Smooth muscle cell of the brain vasculature (primary cell): ENCODE measurements at places on chromosomes 13 and 19.

- no peak for DNase-seq
Measured at GRCh38 chr13:65057986-65058385, 2172.2 kb downstream of the PCDH9 start.

DNA sequence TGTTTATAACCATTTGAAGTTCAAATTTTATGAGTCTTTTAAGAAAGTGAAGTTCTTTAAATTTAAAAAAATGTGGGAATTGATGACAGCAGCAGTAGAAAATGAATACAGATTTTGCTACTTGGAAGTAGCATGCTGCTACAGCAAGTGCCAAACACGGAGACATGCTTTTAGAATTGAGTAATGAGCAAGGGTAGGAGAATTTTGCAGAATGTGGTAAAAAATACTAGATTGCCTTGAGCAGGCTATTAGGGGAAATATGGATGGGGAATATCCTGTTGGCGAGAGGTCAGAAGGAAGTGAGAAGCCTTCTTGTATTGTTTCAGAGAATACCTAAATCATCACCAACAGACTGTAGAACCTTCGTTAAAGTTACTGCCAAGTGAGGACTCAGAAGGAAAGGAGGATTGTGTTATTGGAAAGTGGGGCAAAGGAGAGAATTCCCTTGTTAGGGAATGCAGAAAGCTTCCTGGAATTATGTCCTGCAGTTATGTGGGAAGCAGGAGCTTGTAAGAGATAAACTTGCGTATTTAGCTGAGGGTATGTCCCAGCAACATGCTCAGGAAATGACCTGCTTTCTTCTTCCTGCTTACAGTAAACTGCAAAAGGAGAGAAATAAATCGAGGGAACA is 32.4 kb upstream of the OXGR1 start:
- no peak for DNase-seq

GRCh38 chr19:21698215-21698614 is 69.2 kb downstream of the ZNF100 start:
- no peak for DNase-seq

- DNase-seq: no peak
Measured at GRCh38 chr13:40420160-40420740, 246.2 kb downstream of the FOXO1 start.

DNA sequence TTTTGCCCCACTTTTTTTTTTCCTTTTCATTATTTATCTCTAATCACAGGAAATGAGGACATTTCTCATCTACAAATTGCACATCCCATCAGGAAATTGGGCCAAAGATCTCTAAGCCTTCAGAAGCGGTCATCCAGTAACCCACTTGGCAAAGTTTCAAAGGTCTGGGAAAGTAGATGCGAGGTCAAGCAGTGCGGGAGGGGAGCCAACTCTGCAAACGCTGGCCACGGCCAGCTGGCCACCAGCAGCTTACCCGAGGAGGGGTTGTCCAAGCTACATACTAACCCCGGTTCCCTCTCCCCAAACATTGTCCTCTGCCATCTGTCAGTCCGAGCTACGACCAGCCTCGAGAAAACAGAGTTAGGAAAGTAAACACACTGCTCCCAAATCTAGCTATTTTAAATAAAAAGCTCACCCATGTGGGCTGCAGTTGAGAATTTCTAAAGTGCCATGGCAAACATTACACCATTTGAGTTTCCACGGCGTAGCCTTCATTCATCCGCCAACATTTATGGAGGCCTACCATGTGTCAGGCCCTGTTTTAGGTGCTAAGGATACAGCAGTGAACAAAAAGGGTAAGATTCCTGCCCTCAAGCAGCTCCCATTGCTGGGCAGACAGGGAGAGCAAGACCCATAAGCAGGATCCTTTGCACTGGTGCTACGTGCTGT is 11.5 kb downstream of the FFAR2 start:
- DNase-seq: no peak

- no peak for DNase-seq
Measured at GRCh38 chr19:30780032-30780431, 407.8 kb downstream of the ZNF536 start.

DNA sequence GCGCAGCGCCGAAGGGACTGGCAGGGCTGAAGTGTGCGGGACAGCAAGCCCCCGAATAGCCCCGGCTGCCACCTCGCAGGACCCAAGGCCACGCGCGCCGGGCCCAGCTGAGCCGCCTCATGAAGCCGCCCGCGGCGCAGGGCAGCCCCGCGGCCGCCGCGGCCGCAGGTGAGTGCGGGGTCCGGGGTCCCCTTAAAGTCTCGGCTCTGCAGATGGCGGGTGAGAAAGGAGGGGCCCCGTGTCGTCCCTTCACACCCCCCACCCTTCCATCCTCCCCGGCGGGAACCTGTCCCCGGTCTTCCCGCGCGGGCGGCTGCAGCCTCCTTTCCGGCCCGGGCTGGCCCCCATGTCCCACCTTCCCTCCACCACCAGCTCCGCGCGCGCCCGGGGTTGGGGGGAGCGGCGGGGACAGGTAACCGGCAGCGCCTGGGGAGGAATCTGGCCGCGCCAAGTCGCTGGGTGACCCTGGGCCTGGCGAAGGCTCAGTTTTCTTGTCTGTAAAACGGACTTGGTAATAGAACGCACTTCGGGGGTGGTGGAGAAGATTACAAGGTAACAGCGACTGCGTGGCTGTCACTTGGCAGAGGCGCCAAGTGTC is 338 bp downstream of the RGCC start:
- no peak for DNase-seq

GRCh38 chr13:59603646-59604045 is 560.1 kb downstream of the DIAPH3 start:
- no peak for DNase-seq

- DNase-seq: no peak
Measured at GRCh38 chr13:98461486-98462240, 115.2 kb downstream of the STK24 start.

- DNase-seq: no peak
Measured at GRCh38 chr13:33617055-33617454, 200.9 kb upstream of the RFC3 start.
